ENCODE measurements at places on chromosomes 2 and 18. TPM values are rescaled to one million over a fixed set of nuclear protein-coding genes. Genes with fewer than 3 reads are reported as not detected.

- DNase-seq = no peak
Observed at GRCh38 chr2:137992039-137992646, 27.9 kb downstream of the HNMT start.

TMEM17 gene
- 0.95 TPM for total RNA-seq

GRCh38 chr2:4900242-4900641, 791.9 kb upstream of the SOX11 start:
- DNase-seq = no peak

GRCh38 chr18:11570769-11571412, 38.5 kb upstream of the SLC35G4 start:
- DNase-seq = no peak

Data from omental fat pad (tissue), 4 donors.